ENCODE measurements at places on chromosomes 1 and 21. TPM values are rescaled to one million over a fixed set of nuclear protein-coding genes. Genes with fewer than 3 reads are reported as not detected.

Gene SH3GLB1
- total RNA-seq = 26.0 TPM

Gene WNT2B
- 4.1 TPM for total RNA-seq

Gene PARS2
- 3.3 TPM for total RNA-seq

Gene PDE9A
- total RNA-seq = 6.0 TPM

Gene ADAMTS4
- 2.3 TPM for total RNA-seq

Gene CHIA
- not detected for total RNA-seq

Gene NBPF9
- total RNA-seq = 12.1 TPM

Gene FAM72B
- total RNA-seq = 0.92 TPM

Gene RGS18
- 0.43 TPM for total RNA-seq

Gene VASH2
- 3.0 TPM for total RNA-seq

Gene RORC
- under 0.01 TPM for total RNA-seq

Gene CHD5
- under 0.01 TPM for total RNA-seq

Gene YBX1
- total RNA-seq = 905 TPM

Gene GBP6
- not detected for total RNA-seq

Gene KRTAP12-2
- not detected for total RNA-seq

Gene FMOD
- total RNA-seq = 60.8 TPM

Gene ITLN2
- not detected for total RNA-seq

Gene FAM131C
- total RNA-seq = 0.09 TPM

All from smooth muscle cell of bladder (primary cell).